ENCODE measurements at places on chromosomes 11 and 22.

- no peak for DNase-seq
Observed at GRCh38 chr11:124115782-124116616, 749 bp downstream of the VWA5A start.

- no peak for DNase-seq
Observed at GRCh38 chr11:19970944-19971343, 189.3 kb downstream of the DBX1 start.

DNA sequence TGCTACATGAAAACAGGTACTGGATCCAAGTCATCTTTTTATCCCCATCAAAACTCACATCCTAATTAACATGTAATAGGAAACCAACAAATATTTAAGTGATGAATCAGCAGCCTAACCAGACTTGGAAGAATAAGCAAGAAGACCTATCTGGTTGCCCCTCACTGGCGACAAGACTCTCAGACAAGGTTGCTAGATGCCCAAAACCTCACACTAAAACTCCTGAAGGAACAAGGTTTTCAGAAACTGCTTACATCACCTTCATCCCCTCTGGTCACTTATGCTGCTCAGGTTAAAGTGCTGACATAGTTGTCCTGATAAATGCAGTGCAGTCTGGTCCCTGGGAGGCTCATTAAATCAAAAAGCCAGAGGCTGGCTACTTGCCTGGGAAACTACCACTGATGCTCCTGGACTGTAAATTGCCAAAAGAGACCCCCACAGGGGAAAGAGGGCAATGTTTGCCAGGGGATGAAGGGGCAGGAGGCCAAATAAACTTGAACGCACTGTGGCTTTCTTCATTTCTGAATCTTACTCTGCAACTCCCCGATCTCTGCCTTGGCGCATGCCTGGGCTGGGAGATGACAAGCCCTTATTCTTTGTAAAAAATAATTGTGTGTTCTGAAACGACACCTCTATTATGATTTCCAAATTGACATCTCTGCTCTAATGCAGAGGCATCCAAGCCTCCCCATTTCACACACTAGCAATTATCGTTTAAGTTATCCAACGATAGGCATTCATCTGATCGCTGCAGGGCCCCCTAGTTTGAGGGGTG lies 72.7 kb downstream of the AMBRA1 start:
- no peak for DNase-seq

DNA sequence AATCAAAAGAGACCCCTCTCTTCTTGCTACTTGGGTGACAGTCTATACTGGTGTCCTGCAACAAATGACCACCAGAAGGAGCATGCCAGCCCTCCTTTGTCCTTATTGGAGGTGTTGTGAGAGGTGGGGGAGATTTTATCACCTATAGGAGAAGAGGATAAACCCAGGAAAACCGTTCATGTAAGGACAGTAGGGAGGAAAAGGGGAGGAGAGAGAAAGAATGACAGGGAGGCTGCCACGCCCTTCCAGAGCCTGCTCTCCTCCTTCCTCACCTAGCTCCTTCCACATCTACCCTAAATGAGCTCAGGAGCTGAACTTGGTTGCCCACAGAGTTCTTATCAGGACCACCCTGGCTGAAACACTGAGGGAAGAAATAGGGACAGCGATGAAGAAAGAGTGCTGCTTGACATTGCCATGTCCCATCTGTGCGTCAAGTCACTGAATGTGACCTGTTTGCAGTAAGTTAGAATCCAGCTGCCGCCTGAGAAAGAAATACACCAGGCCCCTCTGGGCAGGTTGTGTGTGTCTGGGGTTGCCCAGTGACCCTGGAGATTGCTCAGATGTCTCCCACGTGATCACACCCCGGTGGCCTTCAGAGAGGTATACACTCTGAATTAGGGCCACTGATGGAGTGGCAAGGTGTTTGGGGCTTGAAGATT lies 40.4 kb upstream of the ETS1 start:
- DNase-seq = no peak

GRCh38 chr11:88704485-88704884 lies 361.3 kb downstream of the GRM5 start:
- DNase-seq = no peak

- DNase-seq = no peak
Observed at GRCh38 chr22:39448205-39449054, 8.4 kb upstream of the MGAT3 start.

- DNase-seq = no peak
Observed at GRCh38 chr11:70503468-70504221, 105.3 kb downstream of the CTTN start.

All from activated CD4-positive, alpha-beta T cell treated with anti-CD3 and anti-CD28 coated beads, Interleukin-2, amount 50 U/mL, for 24 hours (primary cell).